ENCODE measurements at places on chromosomes 5 and 9.

DNA sequence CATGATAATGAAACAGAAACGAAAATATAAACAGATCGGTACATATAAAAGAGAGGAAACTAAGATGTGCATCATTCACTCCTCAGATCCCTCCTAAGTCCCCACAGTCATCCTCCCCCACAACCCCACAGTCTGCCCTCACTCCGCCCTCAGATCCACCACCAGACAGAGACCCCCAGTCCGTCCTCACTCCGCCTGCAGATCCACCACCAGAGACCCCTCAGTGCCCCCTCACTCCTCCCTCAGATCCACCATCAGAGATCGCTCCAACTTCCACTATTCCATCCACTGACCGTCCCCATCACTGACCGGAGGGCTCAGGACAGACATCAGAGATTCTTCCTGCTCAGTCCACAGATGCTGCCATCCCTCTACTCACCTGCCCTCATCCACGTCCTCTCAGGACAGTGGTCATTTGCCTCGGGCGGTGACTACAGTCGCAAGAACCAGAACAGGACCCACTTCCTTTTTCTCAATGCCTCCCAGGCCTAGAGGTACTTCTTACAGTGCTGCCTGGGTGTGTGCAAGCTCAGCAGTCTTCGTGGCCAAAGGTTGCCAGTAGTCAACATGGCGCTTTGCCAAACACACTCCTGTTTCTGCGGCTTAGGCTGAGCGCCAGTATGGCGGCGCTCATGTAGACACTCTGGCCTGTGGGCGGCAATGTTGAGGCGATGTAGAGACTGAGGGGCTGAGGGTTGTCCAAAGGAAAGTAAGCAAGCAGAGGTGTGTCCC is 8.3 kb upstream of the SPATA31C1 start:
- DNase-seq, result no peak

DNA sequence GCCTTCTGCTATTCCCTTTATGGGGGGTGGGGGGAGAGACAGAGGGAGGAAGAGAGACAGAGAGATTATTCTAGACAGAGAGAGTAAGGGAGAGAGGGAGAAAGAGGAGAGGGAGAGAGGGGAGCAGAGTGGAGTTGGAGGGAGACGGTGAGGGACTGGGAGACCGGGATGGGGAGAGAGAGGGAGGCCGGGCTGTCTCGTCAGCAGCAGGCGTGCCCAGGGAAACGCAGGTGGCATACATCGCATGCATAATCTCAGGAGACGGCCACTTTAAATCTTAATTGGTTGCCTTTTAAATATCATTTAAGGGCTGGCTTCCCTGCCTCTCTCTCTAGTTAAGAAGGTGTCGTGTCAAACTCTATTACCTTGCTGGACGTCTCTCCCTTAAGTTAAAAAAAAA is 8.4 kb downstream of the IRX4 start:
- no peak for DNase-seq

- DNase-seq, result no peak
These were observed 25.1 kb upstream of the VCAN start for GRCh38 chr5:83446253-83446947.

GRCh38 chr5:68891718-68892117 is 202.1 kb upstream of the SLC30A5 start:
- DNase-seq, result no peak

DNA sequence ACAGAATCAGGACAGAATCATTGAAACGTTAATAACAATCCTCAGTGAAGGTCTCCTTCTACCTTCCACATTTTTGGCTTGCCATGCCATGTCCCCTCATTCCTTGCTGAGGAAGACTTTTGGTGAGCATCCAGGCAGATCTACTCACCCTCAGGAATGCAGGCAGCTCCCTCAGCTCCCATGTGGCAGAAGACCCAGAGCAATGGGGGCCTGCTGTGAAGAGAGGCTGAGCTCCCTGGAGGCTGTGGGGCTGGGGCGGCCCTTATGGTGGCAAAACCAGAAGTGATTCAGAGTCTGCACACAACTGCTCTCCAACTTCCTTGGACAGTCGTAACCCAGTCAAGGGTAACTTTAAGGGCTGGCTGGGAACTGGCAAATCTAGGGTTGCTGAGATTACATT is 247.2 kb upstream of the EFNA5 start:
- no peak for DNase-seq

- no peak for DNase-seq
These were observed 8.2 kb upstream of the SLC46A2 start for GRCh38 chr9:112898872-112899311.

DNA sequence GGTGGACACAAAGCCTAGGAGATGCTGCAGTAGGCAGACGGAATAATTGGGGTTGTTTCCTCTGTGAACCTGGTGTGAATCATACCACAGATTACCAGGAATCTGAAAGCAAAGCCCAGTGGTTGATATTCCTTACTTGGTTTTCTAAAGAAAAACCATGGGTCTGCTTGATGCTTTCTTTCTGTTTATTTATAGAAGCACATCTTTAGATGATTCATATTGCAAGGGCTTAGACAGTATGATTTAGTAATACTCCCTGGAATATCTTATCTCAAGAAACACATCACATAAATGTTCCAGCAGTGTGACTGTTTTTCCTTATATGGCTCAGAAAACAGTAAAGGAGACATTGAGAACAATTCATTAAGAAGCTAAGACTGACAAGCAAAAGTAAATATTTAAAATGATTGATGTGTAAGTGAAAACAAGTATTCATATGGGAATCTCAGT is 623.3 kb downstream of the RAB3C start:
- DNase-seq, result no peak

DNA sequence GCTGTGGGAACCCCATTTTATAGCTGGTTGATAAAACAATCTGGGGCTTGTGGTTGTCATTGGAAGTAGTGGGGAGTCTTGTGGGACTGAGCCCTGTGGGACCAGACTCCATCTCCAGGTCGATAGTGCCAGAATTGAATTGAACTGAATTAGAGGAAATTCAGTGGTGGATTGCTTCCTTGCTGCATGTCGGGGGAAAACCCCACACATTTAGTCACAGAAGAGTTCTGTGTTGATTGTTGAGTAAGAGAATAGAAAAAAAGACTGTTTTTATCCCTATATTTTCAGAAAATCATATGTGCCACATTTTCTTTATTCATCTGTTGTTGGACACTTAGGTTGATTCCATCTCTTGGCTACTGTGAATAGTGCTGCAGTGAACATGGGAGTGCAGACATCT is 209.7 kb downstream of the ARHGEF28 start:
- no peak for DNase-seq

DNA sequence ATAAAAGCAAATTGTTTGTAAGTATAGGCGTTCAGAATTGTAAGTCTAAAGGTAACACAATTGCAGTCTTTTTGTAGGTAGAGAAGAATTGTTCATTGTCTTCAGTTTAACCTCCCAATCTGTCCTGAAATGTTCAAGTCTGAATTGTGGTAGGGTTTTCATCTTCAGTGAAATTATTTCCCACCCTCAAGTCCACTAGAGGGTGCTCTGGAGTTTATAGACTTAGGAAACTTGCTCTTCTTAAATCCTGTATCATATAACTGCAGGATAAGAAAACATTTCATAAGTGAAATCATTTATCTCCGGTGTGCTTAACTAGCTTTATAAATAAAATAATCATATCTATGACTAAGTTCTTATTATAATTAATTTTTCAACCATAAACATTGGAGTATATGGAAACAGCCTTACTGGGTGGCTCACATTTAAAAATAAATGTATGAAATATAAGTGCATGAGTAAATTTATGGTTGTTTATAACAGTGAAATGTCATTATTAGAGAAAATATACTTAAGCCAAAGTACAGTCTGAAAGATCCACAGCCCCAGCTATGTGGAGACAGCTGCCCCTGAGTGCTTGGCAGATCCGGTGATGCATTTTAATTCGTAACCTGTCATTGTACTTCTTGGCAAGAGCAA is 182.4 kb upstream of the OTULINL start:
- DNase-seq, result peak; percentile 74

DNA sequence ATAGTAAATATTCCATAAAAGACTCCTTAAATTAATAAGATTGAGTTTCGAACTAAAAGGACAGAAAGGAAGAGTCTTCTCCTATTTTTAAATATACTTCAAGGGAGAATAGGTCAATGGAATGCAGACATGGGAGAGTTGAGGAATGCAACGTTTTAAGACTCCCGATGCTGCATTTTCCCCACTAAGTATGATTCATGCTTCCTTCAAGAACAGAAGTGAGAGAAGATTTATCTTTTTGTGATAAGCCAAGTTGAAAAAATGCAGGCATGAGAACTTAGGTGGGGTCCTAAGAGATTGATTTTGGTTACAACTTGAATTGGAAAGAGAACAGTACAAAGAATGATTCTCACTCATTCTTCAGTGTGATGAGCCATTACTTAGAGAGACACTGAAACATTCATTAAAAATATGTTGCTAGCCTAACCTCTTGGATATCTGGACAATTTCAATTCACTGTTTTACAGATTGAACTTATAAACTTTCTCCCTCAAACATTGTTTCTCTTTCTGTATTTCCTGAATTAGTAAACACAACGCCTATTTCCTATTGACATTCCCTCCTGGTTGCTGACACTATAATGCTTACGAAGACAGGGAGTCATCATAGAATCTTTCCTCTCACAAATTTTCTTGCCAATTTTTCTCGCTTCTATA is 1666.1 kb upstream of the WWC1 start:
- DNase-seq, result no peak

GRCh38 chr5:148090146-148090772 is 26.5 kb downstream of the SPINK5 start:
- DNase-seq, result no peak

GRCh38 chr9:127838375-127839078 is 15.9 kb downstream of the ENG start:
- no peak for DNase-seq
